ENCODE measurements at places on chromosomes 3 and 15.

DNA sequence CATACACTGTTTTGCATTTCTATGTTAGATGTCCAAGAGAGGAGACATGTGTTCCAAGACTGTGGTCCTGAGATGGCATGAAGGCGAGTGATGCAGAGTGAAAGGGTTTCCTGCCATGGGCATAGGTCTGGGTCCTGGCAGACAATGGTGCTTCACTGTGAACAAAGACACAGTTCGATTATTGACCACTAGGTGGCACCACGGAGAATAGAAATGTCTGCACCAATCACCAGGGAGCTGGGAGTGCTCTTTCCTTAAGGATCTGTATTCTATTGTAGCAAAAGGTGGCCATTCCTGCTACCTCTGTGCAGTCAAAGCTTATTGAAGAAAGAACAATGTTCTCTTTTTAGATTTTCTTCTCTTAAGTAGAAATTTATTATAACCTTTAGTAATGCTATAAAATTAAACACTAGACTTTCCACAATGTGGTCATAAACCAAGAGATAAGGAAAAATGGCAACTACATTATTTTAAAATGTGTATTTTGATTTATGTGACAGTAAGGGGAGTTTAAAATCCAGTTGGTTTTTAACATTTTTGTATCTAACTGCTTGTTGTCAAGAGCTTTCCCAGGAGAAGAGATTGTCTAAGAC, 88.7 kb downstream of the GABRG3 start:
- peak; percentile 20 for DNase-seq

DNA sequence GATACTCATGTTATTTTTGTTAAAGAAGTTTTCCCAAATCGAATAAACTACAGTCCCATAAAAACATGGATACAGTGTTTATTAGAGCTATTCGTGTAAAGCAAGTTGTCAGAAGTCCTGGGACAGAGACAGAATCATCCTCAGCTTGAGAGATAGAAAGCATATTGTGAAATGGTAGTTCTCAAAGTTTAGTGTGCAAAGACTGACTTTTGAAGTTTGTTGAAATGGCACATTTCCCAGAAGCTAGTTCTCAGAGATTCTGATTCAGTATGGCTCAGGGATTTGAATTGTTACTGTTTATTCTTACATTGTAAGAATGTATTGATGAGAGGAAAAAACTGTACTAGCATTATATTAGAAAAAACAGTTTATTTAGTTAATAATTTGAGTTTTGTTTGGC, 22.1 kb downstream of the GABRR3 start:
- no peak for DNase-seq

- DNase-seq, result no peak
These were observed 854.1 kb downstream of the NAALADL2 start for GRCh38 chr3:175713268-175713667.

- DNase-seq, result no peak
These were observed 13.7 kb downstream of the ZDHHC19 start for GRCh38 chr3:196197524-196197923.

GRCh38 chr15:32899126-32899596, 181.4 kb downstream of the GREM1 start:
- no peak for DNase-seq

GRCh38 chr3:141538568-141539240, 51.9 kb downstream of the RASA2 start:
- no peak for DNase-seq

- DNase-seq, result no peak
These were observed 883.8 kb downstream of the NSUN3 start for GRCh38 chr3:94946683-94947082.

- DNase-seq, result no peak
These were observed 36.1 kb downstream of the CTDSPL start for GRCh38 chr3:37897763-37898162.

DNA sequence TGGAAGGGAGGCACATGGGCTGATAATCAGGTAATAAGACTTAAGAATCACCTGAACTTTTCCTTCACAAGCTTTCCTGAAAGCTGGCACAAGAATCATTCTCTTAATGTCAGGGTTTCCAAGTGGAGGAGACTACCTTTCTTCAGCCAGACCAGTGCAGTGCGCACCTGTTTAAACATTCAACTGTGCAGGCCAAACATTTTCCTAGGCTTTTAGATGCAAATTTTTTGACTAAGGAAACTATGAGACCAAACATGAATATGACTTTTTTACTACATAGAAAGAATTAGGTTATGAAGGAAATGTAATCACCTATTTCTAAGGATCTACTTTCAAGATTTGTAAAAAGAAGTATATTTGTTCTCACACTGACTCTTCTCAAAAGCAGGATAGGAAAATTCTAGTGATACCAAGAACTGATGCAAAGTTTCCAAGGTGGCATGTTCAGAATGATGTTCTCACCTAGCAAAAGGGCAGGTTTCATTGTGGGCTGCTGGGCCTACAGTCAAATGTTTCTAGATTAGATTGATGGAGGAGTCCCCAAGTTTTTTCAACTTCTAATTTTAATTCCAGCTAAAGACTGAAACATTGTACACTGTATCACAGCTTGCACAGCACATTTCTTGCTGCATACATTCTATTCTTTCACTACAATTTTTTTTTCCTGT, 339.1 kb downstream of the TIGIT start:
- DNase-seq, result peak; percentile 52

DNA sequence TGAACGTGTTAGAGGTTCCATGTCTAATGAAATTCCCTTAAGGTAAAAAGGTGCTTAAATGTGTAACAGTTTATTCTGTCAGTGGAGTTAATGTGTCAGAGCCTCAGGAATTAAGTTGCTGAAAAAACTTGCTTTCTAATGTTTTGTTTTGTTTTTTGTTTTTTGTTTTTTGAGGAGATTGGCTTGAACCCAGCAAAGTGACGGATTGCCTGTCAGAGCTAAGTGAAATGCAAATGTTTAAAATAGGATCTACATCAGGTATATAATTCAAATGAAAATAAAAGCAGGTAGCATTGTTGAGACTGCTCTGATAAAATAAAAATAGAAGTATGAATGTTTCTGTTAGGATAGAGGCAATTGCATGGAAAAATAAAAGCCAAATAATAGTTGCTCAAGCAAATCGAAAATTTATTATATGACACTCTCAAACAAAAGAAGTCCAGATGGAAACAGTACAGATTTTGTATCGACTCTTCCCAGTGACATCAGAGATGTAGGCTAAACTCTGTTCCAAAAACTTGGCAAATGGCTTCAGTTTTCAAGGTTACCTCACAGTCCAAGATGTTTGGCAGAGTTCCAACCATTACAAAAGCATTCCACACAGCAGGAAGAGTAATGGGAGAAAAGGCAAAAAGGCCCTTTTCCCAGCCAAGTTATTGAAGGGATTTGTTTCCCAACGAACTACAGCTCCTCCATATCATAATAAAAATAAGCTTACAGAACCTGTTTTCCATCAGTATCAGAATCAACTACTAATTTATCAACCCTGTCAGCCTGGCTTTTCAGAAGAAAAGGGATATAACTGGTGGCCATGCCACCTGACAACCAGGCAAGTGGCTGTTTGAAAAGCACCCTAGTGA, 291.0 kb downstream of the TBL1XR1 start:
- no peak for DNase-seq

DNA sequence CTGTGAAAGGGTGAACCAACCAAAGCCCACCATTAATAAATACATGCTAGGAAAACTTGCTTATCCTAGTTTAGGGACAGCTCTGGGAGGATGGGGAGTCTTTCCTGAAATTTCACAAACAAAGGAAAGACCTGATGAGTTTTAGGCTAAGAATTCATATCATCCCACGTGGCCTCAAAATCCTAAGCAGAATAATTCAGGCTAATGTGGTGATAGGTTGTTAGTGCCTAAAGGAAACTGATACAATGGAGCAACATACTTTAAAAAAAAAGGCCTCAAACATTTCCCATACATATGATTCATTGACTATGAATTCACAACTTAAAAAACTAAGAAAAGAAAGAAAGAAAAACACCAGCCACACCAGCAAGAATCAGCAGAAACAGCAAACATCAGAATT, 126.9 kb upstream of the CNTN4 start:
- no peak for DNase-seq

- no peak for DNase-seq
These were observed 29.3 kb downstream of the SLC4A7 start for GRCh38 chr3:27454914-27455313.

DNA sequence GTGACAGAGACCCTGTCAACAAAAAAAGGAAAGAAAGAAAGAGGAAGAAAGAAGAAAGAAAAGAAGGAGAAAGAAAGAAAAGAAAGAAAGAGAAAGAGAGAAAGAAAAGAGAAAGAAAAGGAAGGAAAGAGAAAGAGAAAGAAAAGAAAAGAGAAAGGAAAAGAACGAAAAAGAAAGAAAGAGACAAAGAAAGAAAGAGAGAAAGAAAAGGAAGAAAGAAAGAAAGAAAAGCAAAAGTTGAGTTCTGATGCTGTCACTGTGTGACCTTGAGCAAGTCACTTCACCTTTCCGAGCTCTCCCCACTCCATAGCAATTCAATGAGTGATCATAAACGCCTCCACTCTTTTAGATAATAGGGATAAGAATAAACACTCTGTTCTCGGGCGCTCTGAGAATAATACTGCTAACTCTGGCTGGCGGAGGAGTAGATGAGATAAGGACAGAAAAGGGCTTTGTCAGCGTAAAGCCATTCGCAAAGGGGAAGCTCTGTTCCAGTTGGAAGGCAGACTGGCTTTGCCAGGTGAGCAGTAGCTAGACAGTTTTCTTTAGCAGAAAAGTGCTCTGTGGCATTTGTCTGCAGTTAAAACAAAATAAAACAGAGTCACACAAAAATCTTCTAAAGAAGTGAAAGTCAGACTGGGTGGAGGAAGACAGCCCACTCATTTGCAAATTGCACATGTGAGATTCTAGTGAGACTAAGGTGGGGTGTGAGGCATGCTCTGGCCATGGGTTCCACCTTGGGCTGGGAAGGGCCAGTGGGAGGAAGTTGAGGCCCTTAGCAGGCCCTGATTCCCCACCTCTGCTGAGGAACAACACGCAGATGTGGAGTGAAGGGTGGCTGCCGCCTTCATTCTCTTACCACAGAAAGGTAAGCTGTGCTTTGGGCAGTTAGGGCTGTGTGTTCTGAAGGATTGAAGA, 9.6 kb upstream of the FLNB start:
- DNase-seq, result no peak

DNA sequence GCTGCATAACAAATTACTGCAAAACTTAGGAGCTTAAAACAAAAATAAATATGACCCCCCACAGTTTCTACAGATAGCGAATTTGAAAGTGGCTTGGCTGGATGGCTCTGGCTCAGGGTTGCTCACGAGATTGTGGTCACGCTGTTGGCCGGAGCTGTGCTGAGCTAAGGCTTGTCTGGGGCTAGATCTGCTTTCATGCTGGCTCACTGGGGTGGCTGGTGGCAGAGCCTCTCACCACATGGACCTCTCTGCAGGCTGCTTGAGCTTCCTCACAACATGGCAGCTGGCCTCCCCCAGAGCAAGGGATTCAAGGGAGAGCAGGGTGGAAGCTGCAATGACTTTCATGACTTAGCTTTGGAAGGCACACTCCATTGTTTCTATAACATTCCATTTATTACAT, 354.1 kb downstream of the SHQ1 start:
- no peak for DNase-seq

GRCh38 chr15:79455361-79455760, 23.2 kb downstream of the MINAR1 start:
- no peak for DNase-seq

GRCh38 chr3:8205881-8206280, 295.7 kb upstream of the LMCD1 start:
- no peak for DNase-seq

All from stimulated activated CD4-positive, alpha-beta T cell treated with anti-CD3 and anti-CD28 coated beads, Interleukin-1b, Interleukin-23, amount 100 ng/mL, for 48 hours (primary cell).